ENCODE measurements at places on chromosomes 3 and 15.

- peak; percentile 69 for DNase-seq
Observed at GRCh38 chr3:197516517-197516889, 39.3 kb downstream of the BDH1 start.

DNA sequence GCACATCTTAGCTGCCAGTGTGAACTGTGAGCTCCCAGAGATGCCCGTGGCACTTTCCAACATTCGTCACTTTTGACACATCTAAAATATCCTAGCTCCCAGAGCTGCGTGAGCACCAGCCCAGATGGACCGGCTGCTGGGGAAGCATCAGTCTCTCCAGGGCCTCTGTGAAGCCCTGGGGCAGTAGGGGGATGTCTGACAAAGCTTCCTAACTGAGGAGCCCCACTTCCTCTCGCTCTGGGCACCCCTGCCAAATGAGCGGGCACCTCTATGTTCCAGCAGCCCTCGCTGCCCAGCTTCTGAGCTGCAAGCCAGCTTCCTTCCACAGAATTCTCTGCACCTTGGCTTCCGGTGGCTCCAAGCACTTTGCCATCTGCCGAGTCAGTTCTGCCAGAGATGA is 91.1 kb downstream of the LIPC start:
- no peak for DNase-seq

DNA sequence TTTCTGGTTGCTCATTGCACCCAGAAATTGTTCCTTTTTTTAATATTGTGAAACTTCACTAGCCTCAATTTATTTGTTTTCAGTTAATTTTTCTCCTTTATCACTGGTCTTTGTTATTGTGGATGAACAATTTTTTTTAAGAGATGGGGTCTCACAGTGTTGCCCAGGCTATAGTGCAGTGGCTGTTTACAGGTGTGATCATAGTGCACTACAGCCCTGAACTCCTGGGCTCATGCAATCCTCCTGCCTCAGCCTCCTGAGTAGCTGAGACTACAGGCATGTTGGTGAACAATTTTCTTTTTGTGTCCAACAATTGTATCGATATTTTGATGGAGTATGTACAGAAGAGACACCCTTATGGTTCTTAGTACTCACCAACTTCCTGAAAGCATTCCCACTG is 26.3 kb downstream of the BLM start:
- no peak for DNase-seq

GRCh38 chr3:153232851-153233271 is 70.8 kb downstream of the RAP2B start:
- peak; percentile 45 for DNase-seq

GRCh38 chr3:140081887-140082286 is 146.9 kb downstream of the CLSTN2 start:
- no peak for DNase-seq

- no peak for DNase-seq
Observed at GRCh38 chr3:101262393-101263240, 57.8 kb downstream of the IMPG2 start.

DNA sequence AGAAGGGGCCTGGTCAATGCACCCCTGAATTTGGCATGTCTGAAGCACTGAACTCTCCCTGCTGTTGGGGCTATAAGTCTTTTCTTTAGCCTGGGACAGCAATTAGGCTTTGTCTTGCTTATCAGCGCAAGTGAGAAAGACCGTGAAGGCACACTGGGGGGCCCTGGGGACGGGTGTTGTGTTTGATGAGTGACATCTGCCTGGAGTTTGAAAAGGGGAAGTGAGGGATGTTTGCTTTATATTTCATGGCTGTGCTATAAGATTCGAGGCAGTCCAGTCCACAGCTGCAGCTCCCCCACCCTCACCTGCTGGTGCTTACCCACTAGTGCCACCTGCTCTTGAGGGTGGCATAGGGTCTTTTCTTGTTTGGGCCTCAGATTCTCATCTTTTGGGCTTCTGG is 44.8 kb downstream of the CEMIP start:
- DNase-seq: no peak

- DNase-seq: no peak
Observed at GRCh38 chr15:45386420-45386819, 8.1 kb upstream of the GATM start.

DNA sequence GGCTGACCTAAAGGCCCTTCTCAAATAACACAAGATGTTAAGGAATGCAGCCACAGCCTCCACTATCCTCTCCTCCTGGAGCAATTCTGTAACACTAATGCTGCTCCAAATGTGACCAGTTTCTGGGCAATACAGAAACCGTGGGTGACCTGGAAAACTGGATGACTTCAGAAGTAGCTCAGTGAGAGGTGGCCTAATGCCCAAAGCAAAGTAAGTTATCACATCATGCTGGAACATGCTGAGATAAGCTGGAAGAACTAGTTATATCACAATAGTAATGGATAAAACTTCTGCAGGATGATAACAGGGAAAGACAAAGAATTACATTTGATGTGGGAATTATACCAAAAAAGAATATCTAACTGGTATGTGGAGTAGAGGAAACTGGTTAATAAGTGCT is 72.0 kb downstream of the DHX30 start:
- DNase-seq: no peak

DNA sequence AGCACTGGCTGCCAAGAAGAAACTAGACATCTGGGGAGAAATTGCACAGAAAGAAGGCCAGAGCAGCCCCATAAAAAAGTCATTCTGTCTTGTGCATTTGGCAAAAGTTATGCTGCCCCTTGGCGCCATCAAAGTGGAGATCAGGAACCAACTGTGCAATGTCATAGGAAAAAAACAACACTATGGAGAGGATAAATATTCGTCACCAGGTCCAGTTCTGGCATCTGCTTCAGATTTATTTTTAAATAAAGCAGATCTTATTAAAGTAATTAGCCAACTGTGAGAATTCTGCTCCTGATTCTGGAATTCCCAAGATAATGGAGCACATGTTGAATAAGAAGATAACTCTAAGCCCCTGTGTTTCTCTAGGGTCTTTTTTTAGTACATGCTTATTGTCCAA is 500.0 kb upstream of the IL12A start:
- no peak for DNase-seq

DNA sequence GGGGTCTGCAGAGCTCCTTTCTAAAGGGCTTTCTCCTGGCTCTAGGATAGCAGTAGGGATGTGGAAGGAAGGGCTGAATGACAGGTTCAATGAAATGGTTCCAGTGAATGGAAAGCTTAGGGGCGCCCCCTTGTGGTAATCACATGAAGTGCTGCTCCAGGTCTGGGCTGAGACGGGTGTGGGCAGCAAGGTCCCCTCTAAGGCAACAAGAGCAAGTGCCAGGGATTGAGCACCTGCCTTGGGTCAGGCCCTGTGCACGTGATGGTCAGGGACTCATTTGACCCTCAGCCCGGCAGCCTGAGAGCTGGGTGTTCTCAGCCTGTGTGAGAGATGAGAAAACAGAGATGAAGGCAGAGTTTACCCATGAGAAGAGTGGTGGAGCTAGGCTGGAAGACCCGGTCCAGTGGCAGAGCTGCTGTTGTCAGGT is 12.1 kb upstream of the CX3CR1 start:
- peak; percentile 68 for DNase-seq

All from AG08396 (cell line).